Hematopoietic multipotent progenitor cell treated with erythropoietin and hydrocortisone succinate and interleukin-3 and kit ligand, for 8 days (in vitro differentiated cells): ENCODE measurements at places on chromosomes 1 and 21.

DNA sequence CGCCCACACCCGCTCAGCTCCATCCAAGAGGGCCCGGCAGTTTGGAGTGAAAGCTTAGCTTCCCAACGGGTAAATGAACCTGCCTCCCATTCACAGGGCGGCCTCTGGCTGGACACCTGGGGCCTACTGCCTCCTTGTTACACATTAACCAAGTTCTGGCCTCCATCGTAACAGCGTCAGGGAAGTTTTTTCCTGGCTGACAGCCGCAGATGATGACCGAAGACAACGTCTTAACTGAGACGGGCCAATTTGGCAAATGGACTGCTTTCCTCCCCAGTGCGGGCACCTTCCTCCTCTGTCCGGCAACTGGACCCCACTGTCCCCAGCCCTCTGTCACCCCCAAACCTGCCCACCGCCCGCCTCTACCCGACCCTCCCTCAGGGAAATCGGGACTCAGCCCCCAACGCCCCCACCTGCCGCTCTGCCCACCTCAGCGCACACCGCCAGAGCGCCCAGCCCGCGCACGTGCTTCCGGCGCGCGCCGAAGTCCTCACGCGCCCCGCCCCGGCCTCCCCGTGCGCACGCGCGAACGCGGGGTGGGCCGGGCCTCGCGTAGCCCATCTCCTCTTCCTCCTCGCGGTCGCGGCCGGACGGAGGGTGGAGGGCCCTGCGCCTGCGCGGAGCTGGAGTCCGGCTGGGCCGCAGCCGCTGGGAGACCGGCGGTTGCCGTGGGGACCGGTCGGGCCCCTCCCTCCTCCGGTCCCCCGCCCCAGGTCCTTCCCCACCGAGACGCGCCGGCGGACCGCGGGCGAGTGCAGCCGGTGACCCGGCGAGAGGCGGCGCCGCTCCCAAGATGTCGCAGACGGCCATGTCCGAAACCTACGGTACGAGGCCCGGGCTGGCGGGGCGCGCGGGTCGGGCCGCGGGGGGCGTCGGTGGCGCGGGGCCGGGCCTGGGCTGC lies at the start of gene RAB4A:
TSS of gene RAB4A (plus strand) at position 565 of the 901 bp plus-strand sequence. CDS start at position 794, 229 bp downstream.
- peak; percentile 87 for DNase-seq

DNA sequence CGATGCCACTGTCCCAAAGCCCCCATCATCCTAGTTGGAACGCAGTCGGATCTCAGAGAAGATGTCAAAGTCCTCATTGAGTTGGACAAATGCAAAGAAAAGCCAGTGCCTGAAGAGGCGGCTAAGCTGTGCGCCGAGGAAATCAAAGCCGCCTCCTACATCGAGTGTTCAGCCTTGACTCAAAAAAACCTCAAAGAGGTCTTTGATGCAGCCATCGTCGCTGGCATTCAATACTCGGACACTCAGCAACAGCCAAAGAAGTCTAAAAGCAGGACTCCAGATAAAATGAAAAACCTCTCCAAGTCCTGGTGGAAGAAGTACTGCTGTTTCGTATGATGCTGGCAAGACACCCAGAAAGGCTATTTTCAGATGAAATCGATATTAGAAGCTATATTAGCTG lies 8.1 kb downstream of the RHOU start:
- no peak for DNase-seq

DNA sequence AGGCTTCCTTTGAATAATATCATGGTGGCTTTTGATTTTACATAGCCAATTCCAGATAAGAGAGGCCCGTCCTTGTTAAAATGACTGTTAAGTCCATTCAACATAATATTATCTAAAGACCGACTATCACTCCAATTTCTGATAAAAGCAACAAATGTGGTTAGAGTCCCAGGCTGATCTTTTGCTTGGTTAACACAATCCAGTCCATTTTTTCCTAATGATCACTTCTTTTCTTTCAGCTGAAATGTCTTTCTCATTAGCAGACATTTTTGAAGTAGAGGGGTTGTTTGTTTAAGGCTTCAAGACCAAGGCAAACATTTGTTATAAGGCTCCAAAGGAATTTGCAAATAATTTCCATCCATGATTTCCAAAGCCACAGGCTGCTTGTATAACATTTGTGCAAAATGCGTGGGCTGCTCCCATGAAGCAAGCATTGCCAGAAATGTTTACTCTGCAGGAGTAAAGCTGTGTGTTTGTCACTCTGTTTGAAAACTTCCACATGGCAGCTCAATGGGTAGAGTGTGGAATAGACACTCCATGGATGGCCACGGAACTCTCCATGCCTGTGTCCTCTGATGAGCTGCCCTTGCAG lies 111.5 kb downstream of the PSMG1 start:
- peak; percentile 17 for DNase-seq

- DNase-seq, result peak; percentile 1
These were observed 94.5 kb downstream of the ROR1 start for GRCh38 chr1:63868268-63868781.

- no peak for DNase-seq
These were observed 87.2 kb upstream of the IVNS1ABP start for GRCh38 chr1:185404291-185404690.

DNA sequence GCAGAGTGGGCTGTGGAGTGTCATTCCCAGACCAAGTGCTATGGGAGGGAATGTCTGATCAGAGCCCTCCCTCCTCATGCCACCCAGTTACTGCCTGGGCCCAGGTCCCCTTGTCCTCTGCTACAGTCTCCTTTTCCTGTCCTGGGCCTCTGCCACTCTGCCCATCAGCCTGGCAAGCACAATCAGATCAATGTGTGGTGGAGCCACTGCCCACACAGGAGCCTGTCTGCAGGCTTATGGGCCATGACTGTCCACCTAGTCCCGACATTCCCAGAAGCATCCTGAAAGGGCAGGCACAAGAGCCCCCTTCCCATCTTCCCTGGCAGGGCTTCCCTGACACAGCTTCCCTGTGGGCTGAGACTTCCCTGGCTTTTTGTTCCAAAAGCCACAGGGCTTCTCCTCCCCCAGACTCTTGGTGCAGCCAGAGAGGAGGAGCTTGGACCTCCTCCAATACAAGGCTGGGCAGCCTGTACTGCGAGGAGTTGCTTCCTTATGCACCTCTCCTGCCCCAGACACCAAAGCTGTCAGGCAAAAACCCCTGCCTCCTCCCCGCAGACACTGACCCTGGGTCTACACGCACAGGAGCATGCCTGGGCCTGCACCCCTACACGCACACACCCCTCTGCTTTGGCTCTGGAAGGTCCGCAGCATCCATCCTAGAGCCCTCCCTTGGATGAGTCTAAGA lies 29.2 kb upstream of the CNTN2 start:
- peak; percentile 13 for DNase-seq

DNA sequence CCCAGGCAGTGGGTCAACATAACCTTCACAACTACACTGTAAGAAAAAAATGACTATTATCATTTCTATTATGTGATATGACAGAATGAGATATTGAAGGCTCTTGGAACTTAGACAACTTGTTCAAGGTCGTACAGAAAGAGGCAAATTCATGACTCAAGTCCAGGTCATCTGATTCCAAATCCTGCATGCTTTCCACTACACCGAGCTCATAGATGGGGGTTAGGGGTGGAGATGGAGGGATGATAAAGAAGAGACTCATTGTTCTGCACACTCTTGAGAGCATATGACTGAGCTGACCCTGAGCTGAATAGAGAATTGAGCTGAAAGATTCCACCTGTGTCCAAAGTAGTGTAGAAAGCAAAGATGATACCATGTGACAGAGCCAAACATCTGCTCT lies 2.8 kb downstream of the FCRL6 start:
- DNase-seq, result no peak

GRCh38 chr1:23930861-23931490 lies 17.8 kb upstream of the CNR2 start:
- no peak for DNase-seq

DNA sequence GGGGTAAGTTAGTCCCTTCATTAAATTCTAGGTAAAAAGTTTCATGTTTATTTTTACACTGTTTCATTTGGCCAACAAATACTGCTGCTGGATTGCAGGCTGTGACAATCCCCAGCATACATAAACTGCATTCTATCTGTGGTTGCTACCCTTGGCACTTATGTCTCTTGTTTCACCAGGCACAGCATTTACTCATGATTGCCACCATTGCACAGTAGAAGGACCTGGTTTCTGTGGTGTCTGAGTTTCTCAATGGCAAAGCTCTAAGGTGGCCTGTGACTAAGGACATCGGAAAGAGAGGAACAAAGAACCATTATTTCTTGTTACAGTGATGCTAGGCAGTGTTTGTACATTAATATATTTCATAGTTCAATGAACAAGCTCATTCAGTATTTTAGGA lies 878.4 kb upstream of the NEGR1 start:
- no peak for DNase-seq

DNA sequence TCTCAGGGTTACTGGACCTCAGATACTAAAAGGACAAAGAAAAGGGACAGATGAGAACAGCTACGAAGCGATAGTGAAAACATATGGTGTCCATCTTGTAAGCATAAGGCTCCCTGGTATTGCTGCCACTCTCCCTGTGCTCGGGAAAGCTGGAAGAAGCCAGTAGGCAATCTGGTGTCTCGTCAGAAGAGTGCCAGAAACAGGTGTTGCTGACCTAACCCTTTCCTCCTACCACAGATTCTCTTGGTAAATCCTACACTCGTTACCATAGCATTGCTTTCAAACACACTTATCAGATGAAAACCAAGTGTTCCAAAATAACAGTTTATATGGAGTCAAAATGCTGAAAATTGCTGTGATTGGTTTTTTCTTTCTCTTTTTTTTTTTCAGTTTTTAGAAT lies 146.3 kb downstream of the NRIP1 start:
- DNase-seq, result no peak

GRCh38 chr21:36908260-36908908 lies 58.1 kb downstream of the HLCS start:
- DNase-seq, result no peak

DNA sequence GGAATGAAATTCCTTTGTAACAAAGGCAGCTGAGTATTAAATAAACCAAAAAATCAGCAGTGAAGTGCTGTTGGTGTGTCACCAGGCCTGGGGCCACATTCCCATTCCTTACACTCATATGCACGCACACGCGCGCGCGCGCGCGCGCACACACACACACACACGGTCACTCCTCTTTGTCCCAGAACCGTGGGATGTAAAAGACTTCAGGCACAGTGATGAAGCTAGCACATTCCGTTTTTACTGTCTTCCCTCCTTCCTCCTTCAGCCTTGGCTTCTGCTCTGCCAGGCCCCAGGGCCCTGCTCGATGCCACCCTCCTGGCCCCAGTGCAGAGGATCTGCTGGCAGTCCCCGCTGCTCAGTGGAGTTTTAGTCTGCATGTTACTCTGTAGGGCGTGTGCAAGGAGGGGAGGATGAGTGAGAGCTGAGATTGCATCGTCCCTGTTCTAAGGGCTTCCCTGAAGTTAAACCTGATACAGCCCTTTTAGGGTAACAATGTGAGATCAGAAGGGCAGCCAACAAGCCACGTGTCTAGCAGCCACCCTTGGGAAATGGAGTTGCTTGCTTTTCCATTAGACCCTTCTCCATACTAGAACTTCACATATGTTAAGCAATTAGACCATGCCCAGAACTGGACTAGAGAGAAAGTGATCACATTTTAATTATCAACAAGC lies 71.7 kb upstream of the WDR26 start:
- DNase-seq, result no peak

GRCh38 chr1:193183019-193183627 lies 3.3 kb downstream of the B3GALT2 start:
- DNase-seq, result peak; percentile 72

DNA sequence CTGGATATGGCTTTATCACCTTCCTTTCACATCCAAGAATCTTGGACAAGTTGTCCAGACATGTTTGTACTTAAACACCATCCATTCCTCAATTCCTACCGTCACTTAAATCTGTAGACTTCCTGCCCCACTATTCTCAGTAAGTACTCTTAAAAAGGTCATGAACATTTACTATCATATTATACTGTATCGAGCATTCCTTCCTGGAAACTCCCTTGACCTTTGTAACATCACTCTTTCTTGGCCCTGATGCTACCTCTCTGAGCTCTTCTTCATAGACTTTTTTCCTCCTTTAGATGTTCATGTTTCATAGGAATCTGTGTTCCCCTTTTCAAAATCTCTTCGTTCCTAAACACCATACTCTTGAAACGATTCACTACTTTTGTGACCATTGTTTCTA lies 15.5 kb downstream of the BLZF1 start:
- DNase-seq, result no peak

DNA sequence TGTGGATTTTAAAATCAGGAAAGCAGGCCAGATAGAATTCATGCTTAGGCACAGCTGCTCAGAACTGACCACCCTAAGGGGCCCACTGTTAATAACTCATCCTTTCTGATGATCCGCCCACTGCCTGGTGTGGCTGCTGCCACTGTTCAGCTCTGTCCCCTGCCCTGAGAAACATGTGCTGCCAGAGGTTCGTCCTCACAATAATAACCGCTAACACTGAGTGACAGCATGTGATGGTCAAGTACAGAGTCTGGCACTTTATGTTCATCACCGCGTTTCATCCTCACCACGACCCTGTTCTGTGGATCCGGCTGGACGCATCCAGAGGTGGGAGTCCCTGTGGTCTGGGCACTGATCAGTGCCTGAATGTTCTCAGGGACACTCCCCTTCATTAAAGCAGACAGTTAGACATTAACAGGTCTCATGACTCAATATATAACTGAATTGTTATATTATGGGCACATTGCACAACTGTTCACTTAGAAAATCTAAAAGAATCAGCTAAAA lies 108.6 kb downstream of the SIM2 start:
- no peak for DNase-seq

GRCh38 chr1:52814465-52814864 lies 28.1 kb upstream of the ZYG11A start:
- no peak for DNase-seq

DNA sequence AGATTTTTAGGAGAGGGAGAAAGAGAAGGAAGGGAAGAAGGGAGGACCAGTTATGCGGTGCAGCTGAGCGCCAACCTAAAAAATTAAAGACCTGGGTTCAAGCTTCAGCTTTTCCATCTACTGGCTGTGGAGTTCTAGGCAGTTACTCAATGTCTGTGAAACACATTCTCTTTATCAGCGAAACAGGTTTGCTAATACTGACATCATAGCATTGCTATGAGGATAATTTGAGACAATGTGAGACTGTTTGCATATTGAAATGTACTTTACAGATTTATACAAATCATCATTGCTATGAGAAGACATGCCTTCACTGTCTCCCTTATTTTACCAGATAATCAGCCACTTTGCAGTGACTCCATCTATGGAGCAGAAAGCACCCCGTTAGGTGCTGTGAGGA lies 222.9 kb upstream of the SGIP1 start:
- no peak for DNase-seq

DNA sequence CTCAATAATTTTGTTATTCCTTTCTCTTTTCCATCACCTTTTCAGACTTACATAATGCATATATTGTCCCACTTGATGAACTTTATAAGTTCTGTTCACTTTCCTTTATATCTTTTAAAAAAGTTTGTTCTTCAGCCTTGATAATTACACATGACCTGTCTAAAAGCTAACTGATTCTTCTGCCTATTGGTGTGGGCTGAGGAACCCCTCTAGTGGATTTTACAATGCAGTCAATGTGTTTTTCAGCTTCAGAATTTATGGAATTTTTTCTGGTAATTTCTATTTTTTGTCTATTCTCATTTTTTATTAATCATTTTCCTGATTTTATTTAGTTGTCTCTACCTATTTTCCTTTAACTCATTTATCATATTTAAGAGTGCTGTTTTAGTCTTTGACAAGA lies 7.5 kb downstream of the MNDA start:
- no peak for DNase-seq
